ENCODE measurements at places on chromosomes 1 and 21. TPM values are rescaled to one million over a fixed set of nuclear protein-coding genes. Genes with fewer than 3 reads are reported as not detected.

The TRIM67 gene
- total RNA-seq = 0.04 TPM

The PADI4 gene
- 0.18 TPM for total RNA-seq

GRCh38 chr1:174352883-174353608 lies 94.7 kb upstream of the GPR52 start:
- no peak for DNase-seq

DNA sequence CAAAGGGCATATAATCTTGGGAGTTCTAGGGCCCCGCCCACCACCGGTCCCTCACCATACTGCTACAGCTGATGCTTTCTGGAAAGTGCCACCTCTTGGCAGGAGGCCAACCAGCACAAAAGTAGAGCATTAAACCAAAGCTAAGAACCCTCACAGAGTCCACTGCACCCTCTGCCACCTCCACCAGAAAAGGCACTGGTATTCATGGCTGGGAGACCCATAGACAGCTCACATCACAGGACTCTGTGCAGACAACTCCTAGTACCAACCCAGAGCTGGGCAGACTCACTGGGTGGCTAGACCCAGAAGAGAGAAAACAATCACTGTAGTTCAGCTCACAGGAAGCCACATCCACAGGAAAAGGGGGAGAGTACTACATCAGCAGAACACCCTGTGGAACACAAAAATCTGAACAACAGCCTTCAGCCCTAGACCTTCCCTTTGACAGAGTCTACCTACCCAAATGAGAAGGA lies 10.8 kb downstream of the THEM4 start:
- DNase-seq = no peak

GRCh38 chr1:1120866-1121591 lies 5.1 kb upstream of the C1orf159 start:
- DNase-seq = peak; percentile 2
